ENCODE measurements at places on chromosomes 6 and 20.

GRCh38 chr6:6569096-6569810 lies 19.3 kb upstream of the LY86 start:
- no peak for DNase-seq

GRCh38 chr6:57283911-57284455 lies 33.4 kb upstream of the PRIM2 start:
- DNase-seq = peak; percentile 86

GRCh38 chr6:155523821-155524651 lies 68.4 kb upstream of the NOX3 start:
- DNase-seq = peak; percentile 66

DNA sequence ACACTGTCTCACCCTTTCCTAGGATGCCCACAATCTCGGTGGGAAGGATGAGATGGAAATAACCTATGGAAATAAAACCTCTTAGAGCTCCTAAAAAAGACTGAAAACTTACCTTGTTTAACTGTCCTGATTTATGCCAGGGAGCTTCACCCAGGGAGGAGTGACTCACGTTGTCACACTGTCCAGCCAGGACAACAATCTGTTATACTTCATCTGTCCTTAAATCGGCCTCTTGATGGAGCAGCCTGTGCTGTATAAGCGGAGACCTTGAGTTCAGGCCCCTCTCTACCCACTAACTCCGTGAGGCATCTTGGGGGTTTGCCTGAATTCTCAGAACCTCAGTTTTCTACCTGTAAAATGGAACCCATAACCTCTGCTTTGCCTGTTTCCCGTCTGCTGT lies 9.2 kb upstream of the KIAA1755 start:
- DNase-seq = no peak

- no peak for DNase-seq
These were observed 87.7 kb downstream of the DLL1 start for GRCh38 chr6:170203212-170203611.

- no peak for DNase-seq
These were observed 395.3 kb downstream of the MAFB start for GRCh38 chr20:40293740-40294139.

GRCh38 chr6:111865049-111865585 lies 8.1 kb downstream of the FYN start:
- DNase-seq = no peak

- DNase-seq = peak; percentile 9
These were observed 25.4 kb upstream of the NOP56 start for GRCh38 chr20:2626853-2627541.

GRCh38 chr6:71079677-71080076 lies 122.8 kb upstream of the B3GAT2 start:
- no peak for DNase-seq

DNA sequence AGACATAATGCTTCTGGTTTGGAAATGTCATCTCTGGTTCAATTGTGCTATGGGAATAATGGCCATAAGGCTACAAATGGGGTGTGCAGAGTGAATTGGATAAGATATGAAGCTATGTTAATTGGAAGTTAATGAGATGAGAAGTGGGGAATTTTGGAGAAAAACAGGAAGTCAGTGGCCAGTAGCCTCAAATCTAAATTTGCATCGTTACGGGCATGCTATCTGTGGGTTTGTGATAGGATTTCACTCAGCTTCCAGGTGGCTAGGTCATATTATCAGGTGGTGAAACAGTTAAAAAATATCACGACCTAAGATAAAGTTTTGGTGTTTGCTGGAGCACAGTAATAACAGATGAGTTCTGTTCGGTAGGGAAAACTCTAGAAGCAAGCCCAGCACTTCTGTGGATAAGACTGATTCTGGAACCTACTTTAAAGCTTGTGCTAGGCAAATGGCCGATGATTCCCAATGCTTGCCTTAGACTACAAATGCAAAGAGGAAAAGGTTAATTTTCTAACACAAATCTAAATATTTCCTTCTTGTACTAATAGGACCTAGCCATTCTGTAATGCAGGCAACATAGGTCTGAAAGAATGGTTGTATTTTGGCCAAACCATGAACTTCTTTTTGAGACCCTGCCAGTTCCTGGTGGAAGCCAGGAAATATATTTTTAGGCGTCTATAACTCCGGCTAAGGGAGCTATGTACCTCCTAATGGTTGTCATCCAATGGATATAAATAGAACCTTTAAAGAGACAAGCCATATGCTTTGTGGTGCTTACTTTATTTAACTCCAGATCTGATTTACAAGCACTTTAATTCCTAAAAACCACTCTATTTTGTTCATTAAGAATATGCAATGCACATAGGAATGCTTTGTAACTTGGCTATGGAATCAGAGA lies 111.0 kb downstream of the PLCB1 start:
- peak; percentile 70 for DNase-seq

DNA sequence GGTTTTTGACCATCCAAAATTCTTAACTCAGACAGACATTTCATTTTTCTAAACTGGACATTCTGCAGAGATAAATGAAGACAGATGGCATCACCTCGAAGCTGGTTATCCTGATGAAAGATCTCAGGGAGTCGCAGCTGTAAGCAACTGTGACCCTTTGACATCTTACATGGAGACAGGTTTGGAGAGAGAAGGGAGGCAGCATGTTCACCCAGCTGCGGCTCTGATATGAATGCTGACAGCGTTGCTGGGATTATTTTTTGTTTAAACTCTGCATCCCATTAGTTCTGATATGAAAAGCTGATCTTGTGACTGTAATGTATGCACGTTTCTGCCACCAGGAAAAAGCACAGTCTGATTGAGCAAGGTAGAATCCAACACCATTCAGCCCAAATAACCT lies 89.4 kb downstream of the C6orf118 start:
- DNase-seq = no peak

DNA sequence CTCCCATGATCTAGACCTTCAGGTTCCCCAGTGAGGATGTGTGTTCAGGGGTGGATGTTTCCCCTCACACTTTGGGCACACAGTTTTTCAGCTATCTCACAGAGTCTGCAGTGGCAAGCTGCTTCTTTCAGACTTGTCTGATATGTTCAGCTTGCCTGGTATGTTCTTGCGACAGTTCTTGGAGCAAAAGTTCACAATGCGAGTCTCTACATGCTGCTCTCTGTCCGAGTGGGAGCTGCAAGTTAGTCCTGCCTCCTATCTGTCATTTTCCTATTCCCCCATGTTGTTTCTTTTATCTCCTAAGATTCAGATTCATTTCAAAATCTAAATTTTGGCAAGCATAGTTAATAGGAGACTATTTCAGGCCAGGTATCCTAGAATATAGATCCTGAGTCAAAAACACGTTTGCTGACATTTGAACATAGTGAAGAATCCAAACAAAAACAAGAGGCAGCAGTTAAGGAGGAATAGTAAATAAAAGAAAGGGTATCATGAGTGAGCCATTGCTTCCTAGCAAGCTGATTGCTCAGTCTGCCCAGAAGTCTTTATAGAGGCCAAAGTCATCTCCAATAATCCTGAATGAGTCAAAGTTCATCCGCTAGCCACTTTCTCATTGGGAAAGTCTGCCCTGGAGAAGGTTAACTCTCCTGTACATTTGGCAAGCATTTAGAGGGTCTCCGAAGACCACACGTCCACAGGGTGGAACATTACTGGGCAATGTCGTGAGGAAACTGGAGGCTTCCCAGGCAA lies 140.2 kb upstream of the MOCS1 start:
- no peak for DNase-seq

- no peak for DNase-seq
These were observed 176.6 kb downstream of the TRIM27 start for GRCh38 chr6:28747083-28747630.

DNA sequence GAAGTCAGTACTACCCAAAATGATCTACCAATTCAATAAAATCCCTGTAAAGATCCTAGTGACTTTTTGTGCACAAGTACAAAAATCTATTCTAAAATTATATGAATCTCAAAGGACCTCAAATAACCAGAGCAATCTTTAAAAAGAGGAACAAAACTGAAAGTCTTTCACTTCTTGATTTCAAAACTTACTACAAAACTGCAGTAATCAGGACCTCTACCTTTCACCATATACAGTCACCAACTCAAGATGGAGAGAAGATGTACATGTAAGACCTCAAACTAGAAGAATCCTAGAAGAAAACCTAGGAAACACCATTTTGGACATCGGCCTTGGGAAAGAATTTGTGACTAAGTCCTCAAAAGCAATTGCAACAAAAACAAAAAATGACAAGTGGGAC lies 109.5 kb upstream of the CD93 start:
- no peak for DNase-seq

DNA sequence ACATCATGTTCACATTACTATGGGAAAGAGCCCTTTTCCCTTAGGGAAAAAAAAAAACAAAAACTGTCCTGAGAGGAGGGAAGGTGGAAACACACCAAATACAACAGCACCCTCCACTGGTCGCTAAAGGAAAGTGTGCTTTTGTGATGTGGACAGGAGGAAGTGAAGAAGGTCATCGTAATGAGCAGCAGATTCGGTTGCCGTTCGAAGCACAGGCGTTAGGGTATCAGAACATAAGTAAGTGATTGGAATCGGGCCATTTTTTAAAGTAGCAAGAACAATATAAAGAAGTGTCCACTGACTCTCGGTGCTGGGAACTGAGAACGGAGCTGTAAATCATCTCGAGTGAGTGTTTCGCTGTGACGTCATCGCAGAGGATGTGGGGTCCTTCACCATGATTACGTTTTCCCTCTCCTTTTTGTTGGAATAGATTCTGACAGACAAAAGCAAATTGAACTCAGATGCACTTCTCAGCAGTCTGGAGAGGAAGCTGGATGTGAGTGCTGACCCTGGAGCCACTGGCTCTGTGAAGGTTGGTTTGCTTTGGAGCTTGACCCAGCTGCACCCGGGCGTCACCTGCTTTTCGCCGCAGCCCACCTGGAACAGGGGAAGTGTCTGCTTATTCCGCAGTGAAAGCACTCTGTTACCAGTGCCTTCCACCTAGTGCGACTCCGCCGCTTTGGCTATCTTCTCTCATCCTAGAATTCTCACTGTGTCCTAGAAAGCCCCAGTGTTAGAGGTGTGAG lies 203.6 kb upstream of the GMDS start:
- DNase-seq = peak; percentile 62

DNA sequence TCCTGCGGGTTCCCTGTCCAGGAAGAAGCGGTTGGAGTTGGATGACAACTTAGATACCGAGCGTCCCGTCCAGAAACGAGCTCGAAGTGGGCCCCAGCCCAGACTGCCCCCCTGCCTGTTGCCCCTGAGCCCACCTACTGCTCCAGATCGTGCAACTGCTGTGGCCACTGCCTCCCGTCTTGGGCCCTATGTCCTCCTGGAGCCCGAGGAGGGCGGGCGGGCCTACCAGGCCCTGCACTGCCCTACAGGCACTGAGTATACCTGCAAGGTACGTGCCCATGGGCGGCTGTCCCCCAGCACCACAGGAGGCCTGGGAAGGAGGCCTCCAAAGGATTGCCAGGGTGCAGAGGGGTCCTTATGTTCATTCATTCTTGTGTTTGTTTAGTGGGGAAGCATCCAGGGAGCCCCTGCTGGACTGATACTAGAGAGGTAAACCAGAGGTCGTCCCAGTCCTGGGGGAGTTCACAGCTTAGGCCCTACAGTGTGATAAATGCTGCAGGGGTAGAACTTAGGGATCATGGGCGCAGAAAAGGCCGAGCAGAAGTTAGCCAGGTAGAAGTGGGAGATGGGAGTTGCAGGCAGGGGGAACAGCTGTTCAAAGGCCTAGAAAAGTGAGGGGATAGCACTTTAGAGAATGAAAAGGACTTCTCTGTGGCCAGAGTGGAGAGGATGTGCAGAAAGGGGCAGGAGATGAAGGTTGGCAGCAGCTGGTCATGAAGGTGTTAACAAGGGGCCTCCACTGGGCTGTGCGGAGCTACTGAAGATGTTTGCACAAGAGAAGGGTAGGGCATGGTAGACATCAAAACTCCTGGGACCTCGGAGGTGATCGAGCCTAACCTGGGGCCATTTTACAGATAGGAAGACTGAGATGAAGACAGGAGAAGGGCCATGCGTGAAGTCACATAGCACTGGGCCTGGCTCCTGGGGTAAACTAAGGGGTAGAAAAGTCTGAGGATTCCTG lies 7.8 kb downstream of the TRIB3 start:
- no peak for DNase-seq

GRCh38 chr6:53119772-53120409 lies 28.8 kb downstream of the GCM1 start:
- DNase-seq = no peak

- no peak for DNase-seq
These were observed 22.3 kb downstream of the MYBL2 start for GRCh38 chr20:43689165-43689564.

GRCh38 chr20:5718896-5719595 lies 31.2 kb upstream of the SHLD1 start:
- DNase-seq = no peak

DNA sequence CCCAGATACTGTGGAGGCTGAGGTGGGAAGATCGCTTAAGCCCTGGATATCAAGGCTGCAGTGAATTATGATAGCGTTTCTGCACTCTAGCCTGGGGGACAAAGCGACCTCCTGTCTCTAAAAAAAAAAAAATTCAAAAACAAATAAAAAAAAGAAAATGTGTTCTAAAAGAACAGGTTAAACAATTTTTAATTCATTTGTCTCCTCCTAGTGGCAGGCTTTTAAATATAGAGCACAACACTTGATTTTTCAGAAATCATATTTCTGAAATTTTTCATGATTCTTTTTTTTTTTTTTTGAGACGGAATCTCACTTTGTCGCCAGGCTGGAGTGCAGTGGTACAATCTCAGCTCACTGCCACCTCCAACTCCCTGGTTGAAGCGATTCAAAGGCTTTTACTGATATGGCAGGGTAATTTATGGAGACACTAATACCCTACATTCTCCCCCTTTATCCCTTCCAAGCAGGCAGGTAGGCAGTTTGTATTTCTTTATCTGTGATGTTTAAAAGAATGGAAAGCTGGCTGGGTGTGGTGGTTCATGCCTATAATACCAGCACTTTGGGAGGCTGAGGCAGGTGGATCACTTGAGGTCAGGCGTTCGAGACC lies 8.7 kb upstream of the GTF3C6 start:
- DNase-seq = peak; percentile 13

DNA sequence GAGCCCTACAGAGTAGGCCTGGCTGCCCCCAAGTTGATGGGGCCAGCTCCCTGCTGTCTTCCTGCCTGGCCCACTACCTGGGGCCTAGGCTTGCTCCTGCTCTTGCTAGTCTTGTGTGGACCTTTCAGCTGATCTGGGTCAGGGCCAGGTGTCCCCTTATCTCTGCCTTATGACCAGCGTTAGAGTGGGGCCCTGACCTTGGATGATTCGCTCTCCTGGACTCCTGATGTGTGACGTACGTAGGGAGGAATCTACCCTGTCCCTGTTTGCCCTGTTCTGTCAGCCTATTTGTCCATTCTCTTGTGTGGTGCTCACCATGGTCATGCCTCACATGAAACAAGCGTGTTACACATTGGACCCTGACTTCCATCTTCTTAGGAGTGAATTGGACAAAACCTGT lies 571.8 kb downstream of the QKI start:
- no peak for DNase-seq

GRCh38 chr6:73969971-73970970 lies 274.3 kb downstream of the CD109 start:
- peak; percentile 62 for DNase-seq
